ENCODE measurements at places on chromosomes 5 and 9.

- no peak for DNase-seq
Observed at GRCh38 chr5:77658662-77659061, 20.1 kb upstream of the OTP start.

- no peak for DNase-seq
Observed at GRCh38 chr9:129312251-129313122, 134.4 kb upstream of the IER5L start.

GRCh38 chr9:109328978-109329637 is 8.2 kb upstream of the EPB41L4B start:
- DNase-seq = no peak

DNA sequence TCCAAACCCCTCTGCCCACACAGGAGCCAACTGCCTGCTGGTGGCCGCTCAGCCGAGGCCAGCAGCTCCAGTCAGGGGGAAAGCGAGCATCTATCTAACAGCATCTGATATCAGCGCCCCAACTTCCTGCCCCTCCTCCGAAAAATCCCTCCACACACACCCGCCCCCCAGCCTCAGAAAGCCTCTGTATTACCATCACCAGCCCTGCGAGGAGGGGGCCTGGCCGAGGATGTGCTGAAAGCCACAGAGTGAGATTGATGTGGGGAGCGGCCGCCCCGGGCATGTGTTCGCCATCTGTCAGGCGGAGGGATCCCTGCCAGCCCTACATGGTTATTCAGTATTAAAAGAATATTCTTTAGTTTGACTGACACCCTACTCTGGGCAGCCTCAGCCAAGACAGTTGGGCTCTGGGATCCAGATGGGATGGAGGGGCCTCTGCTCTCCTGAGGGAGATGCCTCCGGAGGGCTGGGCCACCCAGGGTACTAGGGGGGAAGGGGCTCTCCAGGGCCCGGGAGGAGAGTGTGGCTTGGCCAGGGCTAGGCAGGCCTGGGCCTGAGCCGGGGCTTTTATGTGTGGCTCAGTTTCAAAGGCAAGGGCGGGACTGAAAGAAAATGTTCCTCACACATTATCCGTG is 98.0 kb downstream of the HSD17B3 start:
- DNase-seq = no peak

DNA sequence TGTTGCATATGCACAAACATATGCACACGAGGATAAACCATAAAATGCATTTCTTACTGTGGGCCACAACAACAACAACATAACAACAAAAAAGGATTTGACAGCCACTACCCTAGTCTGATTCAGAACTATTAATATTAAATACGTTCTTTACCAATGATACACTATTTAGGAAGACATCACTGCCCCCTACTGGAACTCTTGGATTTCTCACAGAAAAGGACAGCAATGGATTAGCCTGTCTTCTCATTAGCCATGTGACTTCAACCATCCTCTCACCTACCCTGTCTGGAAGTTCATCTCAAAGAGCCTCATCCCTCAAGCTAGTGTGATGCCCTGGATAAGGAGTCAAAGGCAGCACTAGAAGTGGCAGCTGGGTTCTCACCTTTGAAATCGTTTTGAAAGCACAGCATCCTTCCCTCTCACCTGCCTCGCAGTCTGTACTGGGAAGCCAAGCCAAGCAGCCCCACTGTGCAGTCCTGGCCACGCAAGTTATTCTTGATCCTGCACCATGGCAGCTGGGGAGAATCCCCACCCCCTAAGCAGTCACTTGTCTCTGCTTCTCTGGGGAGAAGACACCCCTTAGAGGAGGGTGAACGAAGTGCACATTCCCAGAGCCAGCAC is 64.6 kb downstream of the SH3TC2 start:
- no peak for DNase-seq

DNA sequence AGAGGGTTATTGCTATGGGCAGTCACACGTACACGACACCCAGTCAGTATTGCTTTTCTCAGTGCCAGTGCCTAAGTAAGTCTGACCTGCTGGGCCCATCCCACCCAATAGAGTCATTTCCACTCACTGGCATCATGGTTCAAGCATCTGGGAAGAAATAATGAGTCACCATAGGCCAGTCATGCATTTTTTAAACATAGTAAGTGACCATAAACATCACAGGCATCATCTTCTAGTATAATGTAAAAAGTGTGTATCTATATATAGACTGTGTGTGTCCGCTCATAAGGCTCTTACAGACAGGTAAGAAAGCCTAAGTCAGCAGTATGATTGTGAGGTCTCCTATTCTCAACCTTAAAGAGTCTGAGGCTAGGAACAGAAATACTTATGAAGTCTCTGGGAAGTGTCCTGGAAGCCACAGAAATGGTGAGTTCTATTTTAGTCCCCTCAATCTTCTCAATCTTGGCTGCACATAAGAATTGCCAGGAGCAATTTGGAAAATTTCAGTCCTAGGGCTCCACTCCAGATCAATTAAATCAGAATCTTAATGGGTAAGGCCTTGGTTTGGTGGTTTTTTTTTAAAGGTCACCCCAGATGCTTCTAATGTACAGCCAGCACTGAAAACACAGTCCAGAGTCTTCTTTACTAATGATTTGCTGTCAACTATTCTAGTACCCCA is 65.2 kb downstream of the ZNF366 start:
- DNase-seq = no peak

- no peak for DNase-seq
Observed at GRCh38 chr5:19902316-19902934, 85.6 kb downstream of the CDH18 start.

GRCh38 chr5:147688656-147689356 is 93.7 kb downstream of the JAKMIP2 start:
- no peak for DNase-seq

DNA sequence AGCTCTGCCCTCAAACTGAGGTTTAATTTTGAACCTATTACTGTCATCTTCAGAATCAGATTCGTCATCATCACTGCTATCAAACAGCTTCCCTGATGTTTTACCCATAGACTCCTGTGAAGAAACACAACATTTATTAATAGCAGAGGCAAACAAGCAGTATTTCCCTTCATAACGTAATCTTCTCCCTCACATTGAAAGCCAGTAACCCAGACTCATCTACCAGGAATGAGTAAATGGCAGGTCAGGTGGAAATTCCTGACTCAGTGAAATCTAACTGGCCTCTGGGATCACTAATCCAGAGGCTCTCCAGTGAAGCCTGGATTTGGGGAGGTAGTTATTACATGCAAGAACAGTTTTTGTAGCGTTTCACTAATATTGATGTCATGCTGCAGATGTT is 14.6 kb downstream of the NOL8 start:
- no peak for DNase-seq

DNA sequence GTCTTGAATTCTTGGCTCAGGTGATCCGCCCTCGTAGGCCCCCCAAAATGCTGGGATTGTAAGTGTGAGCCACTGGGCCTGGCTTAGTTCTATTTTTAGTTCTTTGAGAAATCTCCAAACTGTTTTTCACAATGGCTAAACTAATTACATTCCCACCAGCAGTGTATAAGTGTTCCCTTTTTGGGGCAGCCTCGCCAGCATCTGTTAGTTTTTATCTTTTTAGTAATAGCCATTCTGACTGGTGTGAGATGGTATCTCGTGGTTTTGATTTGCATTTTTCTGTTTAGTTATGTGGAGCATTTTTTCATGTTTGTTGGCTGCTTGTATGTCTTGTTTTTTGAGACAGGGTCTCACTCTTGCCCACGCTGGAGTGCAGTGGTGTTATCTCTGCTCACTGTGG is 28.2 kb downstream of the CNOT6 start:
- DNase-seq = no peak

DNA sequence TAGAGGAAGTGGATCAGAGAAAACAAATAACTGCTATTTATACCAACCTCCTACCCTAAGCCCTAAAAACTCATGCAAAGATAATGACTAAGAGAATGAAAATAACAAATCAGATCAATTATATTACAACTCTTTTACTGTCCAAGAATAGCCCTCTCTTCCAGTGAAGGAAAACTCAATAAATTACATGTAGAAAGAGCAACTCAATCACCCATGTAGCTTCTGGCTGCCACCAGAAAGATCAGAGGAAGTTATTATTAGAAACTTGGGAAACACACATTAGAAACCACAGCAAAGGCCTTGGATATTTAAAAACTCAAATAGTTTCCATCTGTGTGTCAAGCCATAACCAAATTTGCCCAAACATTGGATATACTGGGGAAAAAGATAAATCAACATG is 134.0 kb upstream of the TARS1 start:
- DNase-seq = no peak

- no peak for DNase-seq
Observed at GRCh38 chr9:136364942-136365774, 1.6 kb upstream of the DNLZ start.

GRCh38 chr9:90720621-90721265 is 78.1 kb upstream of the DIRAS2 start:
- DNase-seq = no peak

DNA sequence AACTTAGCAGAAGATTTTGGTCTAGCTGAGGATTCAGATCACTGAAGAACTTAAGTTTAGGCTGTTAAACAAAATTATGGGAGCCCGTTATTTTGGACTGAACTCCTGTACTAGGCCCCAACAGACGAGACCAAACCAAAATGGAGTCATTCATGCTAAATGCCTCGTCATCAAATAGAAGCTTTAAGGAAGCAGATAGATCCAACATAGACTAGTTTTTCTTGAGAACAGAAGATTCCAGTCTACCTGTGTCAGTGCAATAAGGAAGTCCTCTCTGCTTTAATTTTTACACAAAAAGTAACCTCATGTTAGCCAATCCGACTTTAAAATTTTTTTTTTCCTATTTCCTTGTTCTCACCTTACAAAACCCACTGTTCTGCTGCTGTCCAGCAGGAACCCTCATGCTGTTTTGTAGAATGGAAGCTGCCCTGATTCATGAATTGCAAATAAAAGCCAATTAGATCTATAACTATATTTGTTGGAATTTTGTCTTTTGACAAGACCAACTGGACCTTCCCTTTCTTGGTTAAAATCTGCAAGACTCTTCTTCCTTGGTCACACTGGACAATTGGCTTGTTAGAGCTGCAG is 29.0 kb upstream of the GOLM1 start:
- DNase-seq = no peak

DNA sequence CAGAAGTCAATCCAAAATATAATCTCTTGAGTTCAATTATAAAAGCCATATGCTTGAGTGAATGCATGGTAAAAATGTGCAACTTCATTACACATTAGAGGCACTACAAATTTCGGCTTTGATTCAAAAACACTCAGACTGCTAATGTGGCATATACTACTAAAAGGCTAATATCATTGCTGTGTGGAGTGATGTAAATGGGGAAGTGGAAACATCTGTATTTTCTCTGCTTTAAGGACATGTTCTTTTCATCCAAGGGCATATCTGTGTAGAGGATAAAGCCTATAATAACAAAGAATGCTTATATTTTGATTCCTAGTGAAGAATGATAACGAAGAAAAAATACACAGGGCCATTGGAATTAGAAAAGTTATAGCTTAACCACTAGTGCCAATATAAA is 643.9 kb upstream of the ZNF608 start:
- DNase-seq = no peak

- DNase-seq = no peak
Observed at GRCh38 chr5:110053824-110054223, 364.1 kb downstream of the MAN2A1 start.

DNA sequence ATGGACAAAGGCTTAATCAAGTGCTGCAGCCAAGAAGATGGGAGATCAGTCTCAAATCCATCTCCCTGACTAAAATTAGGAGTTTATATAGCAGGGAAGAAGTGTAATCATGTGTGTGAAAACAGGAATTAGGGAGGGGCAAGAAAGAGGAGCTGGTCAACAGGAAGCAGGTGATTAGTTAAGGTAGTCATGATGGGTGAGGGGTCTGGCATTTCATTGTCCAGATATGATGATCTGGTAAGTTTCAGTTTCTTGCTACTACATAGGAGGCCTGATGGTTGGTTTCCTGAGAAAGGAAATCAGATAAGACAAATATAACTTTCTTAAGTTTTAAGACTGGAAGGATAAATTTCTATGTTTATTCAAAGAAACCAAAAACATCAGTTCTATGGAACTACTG is 455.6 kb upstream of the GRAMD2B start:
- DNase-seq = no peak

- DNase-seq = no peak
Observed at GRCh38 chr5:156515121-156515520, 188.2 kb downstream of the SGCD start.

GRCh38 chr5:145989428-145989827 is 53.0 kb downstream of the SH3RF2 start:
- no peak for DNase-seq

DNA sequence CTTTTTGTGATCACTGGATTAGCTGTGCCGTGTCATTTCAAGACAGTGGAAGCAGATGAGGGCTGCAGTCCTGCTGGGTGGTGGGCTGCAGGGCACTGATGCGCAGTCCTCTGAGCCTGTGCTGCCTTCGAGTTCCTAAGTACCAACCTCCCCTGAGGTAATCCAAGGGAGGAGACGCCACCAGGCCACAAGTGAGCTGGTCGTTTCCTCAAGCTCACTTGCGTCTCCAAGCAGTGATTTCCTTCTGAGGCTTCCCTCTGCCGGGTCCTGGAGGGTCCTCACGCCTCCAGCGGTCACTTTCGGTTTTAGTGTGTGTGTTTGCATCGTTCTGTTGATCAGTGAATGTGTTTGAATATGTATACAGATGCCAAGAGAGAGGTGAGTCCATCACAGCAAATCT is 115.7 kb downstream of the TRIO start:
- no peak for DNase-seq

GRCh38 chr5:140351609-140352334 is 5.4 kb upstream of the HBEGF start:
- peak; percentile 32 for DNase-seq

DNA sequence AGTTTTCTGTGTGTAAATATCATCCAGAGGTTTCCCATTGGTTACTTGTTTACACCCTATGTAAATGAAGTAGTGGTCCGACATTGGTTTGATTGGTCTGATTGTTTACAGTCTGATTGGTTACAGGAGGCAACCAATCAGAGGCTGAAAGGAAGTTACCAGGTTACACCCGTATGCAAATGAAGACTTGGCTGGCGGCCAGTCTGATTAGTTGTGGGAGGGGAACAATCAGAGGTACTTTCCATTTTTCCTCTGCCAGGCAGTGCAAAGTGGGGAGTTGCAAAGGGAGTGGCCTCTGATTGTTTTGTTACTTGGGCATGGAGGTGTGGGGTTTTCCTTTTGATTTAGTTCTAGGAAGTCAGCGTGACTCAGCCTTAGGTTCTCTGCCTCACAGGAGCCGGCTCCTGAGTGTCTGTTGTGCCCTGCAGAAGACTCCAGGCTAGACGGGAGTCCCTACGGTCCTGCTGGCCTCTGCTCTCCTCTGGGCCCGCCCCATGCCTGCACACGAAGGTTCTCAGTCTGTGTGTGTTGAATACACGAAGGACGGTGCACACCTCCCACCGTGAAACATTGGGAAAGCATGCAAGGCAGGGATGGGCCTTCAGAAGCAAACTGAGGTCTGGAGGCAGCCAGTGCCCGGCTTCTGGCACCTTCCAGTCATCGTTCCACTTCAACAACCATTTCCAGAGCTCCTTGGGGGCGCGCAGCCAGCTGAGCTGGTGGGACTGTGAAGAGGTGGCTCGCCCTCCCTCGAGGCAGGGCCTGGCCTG is 42.9 kb downstream of the OLFM1 start:
- DNase-seq = no peak

Data from SHP77 treated with DMSO at 0.1 percent for 48 hours (cell line).